Upper lobe of left lung (tissue), 6 donors: ENCODE measurements at places on chromosomes 4 and X.
A peak's percentile ranks its signal among the peaks of the same experiment; 100 is the strongest.

- no peak for DNase-seq
Observed at GRCh38 chr4:140239311-140239710, 85.3 kb upstream of the MAML3 start.

GRCh38 chr4:26204249-26204825, 116.5 kb upstream of the RBPJ start:
- DNase-seq: no peak

GRCh38 chrX:19863857-19864223, 23.6 kb downstream of the SH3KBP1 start:
- DNase-seq: no peak

GRCh38 chr4:83931659-83932438, 395.9 kb downstream of the GPAT3 start:
- DNase-seq: no peak

DNA sequence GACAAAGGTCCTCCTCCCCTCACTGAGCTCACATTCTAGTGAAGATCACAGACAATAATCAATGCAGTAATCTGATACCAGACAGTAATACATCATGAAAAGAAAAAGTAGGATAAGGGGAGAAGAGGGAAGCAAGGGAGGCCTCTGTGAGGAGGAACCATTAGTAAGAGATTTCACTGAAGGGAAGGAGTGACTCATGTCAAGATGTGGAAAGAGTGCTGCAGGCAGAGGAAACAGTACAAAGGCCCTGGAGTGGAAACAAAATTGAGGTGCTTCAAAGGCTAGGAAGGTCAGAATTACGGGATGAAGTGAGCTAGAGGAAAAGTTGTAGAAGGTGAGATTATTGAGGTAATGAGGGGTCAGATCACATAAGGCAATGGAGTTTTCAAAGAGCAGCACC, 38.1 kb downstream of the LAMTOR3 start:
- DNase-seq: no peak

- DNase-seq: no peak
Observed at GRCh38 chr4:25925486-25926201, 11.6 kb downstream of the SMIM20 start.

- no peak for DNase-seq
Observed at GRCh38 chrX:94551831-94552230, 877.8 kb downstream of the FAM133A start.

DNA sequence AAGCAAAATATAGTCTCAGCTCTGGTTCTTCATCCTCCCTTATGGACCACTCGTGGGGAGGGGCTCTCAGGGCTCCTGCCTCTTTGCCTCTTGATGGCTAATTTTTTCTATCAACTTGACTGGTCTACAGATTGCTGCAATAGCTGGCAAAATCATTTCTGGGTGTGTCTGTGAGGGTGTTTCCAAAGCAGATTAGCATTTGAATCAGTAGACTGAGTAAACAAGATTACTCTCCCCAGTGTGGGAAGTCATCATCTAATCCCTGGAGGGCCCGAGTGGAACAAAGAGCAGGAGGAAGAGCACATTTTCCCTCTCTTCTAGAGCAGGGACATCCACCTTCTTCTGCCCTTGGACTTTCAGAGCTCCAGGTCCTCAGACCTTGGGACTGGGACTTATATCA, 153.5 kb downstream of the STK32B start:
- DNase-seq: no peak

- DNase-seq: no peak
Observed at GRCh38 chrX:482702-483203, 96.0 kb upstream of the PPP2R3B start.

GRCh38 chr4:103126126-103126525, 26.5 kb upstream of the BDH2 start:
- DNase-seq: no peak

DNA sequence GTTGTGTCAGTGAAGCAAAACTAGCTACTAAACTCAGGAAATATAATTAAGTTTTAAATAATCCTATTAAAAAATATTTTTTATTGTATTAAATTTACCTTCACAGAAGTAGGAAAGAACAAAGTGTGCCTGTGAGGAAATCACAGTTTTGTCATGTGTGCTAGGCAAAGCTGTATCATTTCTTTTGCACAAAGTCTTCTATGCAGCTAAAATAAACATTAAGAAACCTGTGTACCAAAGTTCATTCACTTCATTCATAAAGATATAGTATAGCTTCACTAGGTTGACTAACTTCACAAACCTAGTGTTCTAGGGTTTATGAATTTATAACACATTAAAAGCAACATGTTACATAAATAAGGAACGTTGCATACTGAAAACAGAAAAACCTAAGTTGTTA, 131.0 kb downstream of the PDS5A start:
- DNase-seq: no peak

- no peak for DNase-seq
Observed at GRCh38 chr4:76729980-76730379, 168.0 kb downstream of the SOWAHB start.

DNA sequence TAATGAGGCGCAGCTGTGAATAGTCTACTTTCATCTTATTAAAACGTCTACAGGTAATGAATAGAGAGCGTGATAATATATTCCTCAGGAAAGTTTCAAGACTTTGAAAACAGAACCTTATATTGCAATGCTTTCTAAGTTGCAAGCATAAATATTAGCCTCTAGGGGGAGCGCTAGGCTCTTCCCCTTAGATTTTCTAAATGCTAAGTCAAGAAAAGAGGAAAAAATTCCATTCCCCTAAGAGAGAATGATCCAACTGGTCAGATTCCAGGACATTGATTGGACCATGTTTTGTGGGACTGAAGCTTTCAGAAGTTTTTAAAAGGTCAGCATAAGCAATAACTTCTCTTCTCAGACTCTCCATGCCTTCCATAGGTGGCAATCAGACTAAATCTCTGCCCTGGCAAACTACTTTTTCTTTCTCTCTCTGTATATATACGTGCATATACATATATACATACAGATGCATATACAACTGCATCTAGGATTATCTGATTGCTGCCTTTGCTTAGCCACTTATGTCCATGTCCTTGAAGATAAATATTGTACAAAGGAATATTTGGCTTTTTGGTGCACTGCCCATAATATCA, 492.9 kb downstream of the INPP4B start:
- DNase-seq: no peak

DNA sequence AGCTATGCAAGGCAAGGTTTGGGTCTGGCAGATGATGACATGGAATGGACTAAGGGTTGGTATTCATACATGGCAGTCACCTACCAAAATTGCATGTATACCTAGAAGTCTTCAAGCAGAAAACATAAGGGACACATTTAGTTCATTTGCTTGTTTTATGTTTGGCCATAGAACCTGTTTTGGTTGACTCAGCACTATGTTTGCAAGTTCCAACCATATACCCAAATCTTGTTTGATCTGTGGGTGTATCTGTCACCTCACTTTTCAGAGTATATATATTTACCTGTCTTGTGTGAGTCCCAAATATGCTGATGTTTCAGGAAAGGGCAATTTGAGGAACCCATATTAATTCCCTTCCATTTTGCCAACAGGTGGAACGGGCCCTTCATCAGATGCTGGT, 39.3 kb downstream of the ATG4A start:
- no peak for DNase-seq

DNA sequence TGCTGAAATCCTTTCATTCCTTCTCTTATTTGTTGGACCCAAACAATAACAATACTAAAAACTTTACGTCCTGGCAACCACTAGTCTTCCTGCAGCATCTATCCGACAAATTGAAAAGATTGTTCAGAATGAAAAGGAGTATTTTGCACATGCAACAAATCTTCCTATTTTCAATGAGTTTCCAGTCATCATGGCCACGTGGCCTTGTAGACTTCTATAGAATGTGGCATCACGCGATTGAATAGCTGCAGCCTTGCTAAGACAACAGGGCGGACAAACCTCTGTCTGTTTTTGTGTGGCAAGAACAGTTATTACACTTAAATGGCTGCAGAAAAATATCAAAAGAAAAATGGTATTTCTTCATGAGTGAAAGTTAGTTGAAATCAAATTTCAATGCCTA, 297.9 kb upstream of the LCORL start:
- DNase-seq: no peak

- DNase-seq: no peak
Observed at GRCh38 chr4:40594261-40595178, 35.1 kb downstream of the RBM47 start.

- DNase-seq: no peak
Observed at GRCh38 chr4:114037988-114038387, 58.5 kb upstream of the ARSJ start.

- no peak for DNase-seq
Observed at GRCh38 chr4:168674077-168674747, 177.4 kb downstream of the PALLD start.

- no peak for DNase-seq
Observed at GRCh38 chr4:6969826-6970800, 60.5 kb downstream of the TBC1D14 start.

GRCh38 chr4:98606894-98607293, 51.5 kb downstream of the TSPAN5 start:
- DNase-seq: no peak

GRCh38 chr4:151325111-151325948, at the start of gene SH3D19:
Gene SH3D19 (minus strand): TSS chr4:151325605. CDS start chr4:151325352, 253 bp downstream.
- DNase-seq: peak; percentile 72

- no peak for DNase-seq
Observed at GRCh38 chr4:178778496-178778895, 1336.3 kb upstream of the AGA start.

GRCh38 chr4:70515367-70516250, 2.8 kb upstream of the AMTN start:
- DNase-seq: no peak

DNA sequence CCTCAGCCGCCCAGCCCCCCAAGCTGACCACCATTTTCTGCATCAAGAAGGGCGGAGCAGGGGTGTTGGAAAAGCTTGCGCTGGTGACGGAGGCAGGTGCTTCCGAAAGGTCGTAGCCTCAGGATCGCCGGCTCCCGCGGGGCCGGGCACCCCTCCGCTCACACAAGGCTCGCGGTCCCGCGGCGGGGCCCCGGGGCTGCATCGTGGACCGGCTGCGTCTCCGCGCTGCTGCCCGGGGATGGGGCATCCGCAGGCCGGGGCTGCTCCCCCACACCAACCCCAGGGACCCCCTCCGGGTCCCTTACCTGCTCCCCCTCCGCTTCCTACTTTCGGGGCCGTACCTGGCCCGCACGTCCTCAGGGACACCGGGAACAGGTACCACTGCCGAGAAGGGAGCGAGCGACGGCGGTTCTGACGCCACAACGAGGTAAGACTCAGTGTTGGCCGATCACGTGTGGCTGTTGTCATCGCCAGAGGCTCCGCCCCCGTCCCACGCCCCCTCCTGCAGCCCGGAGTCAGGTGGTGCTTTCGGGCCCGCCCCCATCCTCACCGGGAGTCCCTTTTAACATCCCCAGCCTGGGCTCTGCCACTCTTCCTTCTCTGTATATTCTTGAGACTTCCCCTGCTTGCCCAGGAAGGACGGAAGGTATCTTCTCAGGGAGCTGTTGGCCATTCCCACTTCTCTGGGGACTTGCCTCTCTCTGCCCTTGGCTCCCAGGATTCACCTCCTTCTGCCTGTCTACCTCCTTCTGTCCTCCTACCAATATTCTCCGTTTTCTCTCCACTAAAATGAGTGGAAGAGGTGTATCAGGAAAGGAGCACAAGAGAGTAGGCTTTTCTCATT, at the start of gene BEX2:
Gene BEX2, minus strand, starts transcription at position 436 of the 844 bp plus-strand sequence. CDS start 1,014 bp downstream, outside the sequence.
- DNase-seq: peak; percentile 94

- DNase-seq: no peak
Observed at GRCh38 chr4:172982151-172982590, 186.4 kb upstream of the GALNT7 start.

DNA sequence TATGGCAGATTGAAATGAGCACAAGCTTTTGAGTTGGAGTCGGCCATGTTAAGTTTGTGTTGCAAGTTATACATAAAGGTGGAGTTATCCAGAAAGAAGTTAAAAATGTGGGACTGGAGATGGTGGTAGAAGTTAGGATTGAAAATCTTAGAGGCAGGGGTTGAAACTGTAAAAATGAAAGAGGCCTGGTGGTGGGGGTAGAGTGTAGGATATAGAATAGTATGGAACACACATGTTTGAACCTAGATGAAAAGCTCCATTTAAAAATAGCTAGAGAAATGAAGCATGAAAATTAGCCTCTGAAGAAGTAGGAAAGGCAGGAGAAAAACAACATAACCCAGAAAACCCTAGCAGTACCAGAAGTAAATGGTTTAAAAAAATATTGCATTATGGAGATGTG, 131.8 kb upstream of the ENPEP start:
- DNase-seq: no peak

- DNase-seq: peak; percentile 24
Observed at GRCh38 chr4:13615161-13615560, 12.4 kb downstream of the BOD1L1 start.

- DNase-seq: no peak
Observed at GRCh38 chr4:102438396-102439235, 62.5 kb upstream of the NFKB1 start.

DNA sequence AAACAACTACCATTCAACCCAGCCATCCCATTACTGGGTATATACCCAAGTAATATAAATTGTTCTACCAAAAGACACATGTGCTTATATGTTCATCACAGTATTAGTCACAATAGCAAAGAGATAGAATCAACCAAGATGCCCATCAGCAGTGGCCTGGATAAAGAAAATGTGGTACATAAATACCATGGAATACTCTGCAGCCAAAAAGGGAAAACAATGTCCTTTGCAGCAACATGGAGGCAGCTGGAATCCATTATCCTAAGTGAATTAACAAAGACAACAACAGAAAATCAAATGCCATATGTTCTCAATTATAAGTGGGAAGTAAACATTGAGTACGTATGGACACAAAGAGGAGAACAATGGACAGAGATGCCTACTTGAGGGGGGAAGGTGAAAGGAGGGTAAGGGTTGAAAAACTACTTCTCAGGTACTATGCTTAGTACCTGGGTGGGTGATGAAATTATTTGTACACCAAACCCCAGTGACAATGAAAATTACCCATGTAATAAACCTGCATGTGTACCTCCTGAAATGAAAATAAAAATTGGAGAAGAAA, 632.1 kb upstream of the AADAT start:
- DNase-seq: no peak

- DNase-seq: no peak
Observed at GRCh38 chrX:48509619-48510018, 827 bp downstream of the PORCN start.

GRCh38 chr4:82125787-82126297, 247.9 kb downstream of the HNRNPD start:
- DNase-seq: no peak

GRCh38 chrX:13074297-13075262, 30.2 kb upstream of the FAM9C start:
- no peak for DNase-seq

DNA sequence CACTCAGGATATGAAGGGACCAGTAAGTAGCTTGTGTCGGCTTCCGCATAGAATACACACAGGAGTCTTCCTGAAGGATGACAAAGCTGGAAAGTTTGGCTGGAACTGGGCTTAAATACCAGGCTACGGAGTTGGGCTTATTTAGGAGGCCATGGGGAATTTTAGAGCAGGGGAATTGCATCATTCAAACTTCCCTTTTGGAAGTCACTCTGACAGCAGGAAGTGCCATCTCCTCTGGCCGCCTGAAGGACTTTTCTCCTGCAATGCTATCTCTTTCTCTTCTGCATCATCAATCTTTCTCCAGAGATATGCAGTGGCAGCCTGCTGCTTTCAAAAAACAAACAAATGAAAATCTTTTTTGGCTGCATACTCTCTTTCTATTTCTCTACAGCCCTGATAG, 48.4 kb upstream of the PAK3 start:
- DNase-seq: no peak
